NCI-H1417 treated with DMSO at 0.1 percent for 48 hours (cell line): ENCODE measurements at places on chromosomes 13 and 19.

DNA sequence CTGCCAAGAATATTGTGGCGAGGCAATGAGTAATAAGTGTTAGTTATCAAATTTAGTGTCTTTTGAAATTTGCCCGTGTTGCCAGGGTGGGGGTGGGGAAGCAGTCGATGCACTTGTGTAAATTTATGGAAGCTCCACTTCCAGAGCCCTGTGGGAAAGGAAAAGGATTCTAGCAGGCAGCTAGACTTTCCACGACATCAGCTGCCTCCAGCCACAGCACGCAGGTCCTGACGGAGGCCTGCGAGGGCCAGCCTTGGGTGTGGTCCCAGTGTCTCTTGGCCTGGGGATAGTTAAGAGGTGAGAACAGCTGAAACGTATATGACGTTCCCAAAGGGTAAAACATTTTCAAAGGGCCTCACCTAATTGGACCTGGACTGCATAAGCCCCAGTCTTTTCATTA lies 433.0 kb downstream of the TSHZ3 start:
- no peak for DNase-seq

GRCh38 chr19:6572217-6572616 lies 18.7 kb downstream of the CD70 start:
- DNase-seq, result no peak

GRCh38 chr13:109043636-109044035 lies 414.2 kb downstream of the MYO16 start:
- no peak for DNase-seq

DNA sequence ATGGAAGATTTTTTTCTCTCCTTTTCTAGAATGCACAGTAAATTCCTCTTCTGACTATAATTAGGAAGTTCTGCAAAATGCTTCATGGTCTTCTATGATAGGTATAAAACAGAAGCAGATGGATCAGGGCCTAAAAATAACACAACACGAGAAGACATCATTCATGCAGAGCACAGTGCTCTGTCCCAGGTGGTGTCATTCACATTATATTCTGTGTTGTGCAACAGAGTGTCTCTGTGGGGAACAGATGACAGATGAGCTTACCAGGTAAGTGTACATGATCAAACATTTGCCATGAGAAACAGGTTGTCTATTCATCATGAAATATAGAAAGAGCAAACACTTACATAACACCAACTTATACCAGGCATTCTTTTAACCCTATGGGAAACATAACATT lies 288.3 kb downstream of the KCTD12 start:
- peak; percentile 7 for DNase-seq

GRCh38 chr19:16588824-16589577 lies 16.8 kb upstream of the SLC35E1 start:
- DNase-seq, result no peak
